ENCODE measurements at places on chromosomes 6 and 20. TPM values are rescaled to one million over a fixed set of nuclear protein-coding genes. Genes with fewer than 3 reads are reported as not detected.

OLIG3 gene
- not detected for total RNA-seq

DSP gene
- not detected for total RNA-seq

ZNFX1 gene
- 23.8 TPM for total RNA-seq

TSPYL4 gene
- 12.3 TPM for total RNA-seq

NKX2-4 gene
- total RNA-seq, result 3.9 TPM

C20orf144 gene
- 0.42 TPM for total RNA-seq

TNFRSF6B gene
- total RNA-seq, result 1.3 TPM

MYH7B gene
- total RNA-seq, result 0.10 TPM

ARFGEF2 gene
- total RNA-seq, result 35.6 TPM

KHDC1L gene
- not detected for total RNA-seq

ARFGEF3 gene
- total RNA-seq, result 8.8 TPM

MED23 gene
- total RNA-seq, result 30.2 TPM

RBM24 gene
- total RNA-seq, result 32.2 TPM

TBX18 gene
- 26.8 TPM for total RNA-seq

SULF2 gene
- 122 TPM for total RNA-seq

OR2J1 gene
- total RNA-seq, result not detected

COQ3 gene
- 15.9 TPM for total RNA-seq

CST7 gene
- not detected for total RNA-seq

WFDC5 gene
- total RNA-seq, result not detected

MOG gene
- total RNA-seq, result not detected

PGK2 gene
- not detected for total RNA-seq

COL9A3 gene
- 2.0 TPM for total RNA-seq
